ENCODE measurements at places on chromosomes 1 and 21.

- no peak for DNase-seq
Observed at GRCh38 chr21:46442938-46443337, 15.8 kb upstream of the DIP2A start.

GRCh38 chr1:229999004-229999670 is 67.9 kb upstream of the GALNT2 start:
- DNase-seq, result peak; percentile 6

GRCh38 chr1:197799271-197799670 is 24.0 kb upstream of the DENND1B start:
- peak; percentile 85 for DNase-seq

DNA sequence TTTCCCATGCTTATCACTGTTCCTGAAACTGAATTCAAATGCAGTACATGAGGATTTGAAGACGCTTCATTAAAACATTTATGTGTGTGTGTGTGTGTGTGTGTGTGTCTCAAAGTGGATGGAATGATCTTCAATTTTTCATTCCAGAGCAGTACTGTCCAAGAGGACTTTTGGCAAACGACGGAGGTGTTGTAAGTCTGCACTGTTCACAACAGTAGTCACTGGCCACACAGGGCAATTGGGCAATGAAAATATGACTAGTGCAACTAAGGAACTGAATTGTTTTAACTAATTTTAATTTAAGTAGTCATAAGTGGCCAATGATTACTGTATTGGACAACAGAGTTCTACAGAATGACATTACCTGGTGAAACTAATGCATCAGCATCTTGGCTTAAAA is 5.0 kb downstream of the TAF5L start:
- peak; percentile 80 for DNase-seq

DNA sequence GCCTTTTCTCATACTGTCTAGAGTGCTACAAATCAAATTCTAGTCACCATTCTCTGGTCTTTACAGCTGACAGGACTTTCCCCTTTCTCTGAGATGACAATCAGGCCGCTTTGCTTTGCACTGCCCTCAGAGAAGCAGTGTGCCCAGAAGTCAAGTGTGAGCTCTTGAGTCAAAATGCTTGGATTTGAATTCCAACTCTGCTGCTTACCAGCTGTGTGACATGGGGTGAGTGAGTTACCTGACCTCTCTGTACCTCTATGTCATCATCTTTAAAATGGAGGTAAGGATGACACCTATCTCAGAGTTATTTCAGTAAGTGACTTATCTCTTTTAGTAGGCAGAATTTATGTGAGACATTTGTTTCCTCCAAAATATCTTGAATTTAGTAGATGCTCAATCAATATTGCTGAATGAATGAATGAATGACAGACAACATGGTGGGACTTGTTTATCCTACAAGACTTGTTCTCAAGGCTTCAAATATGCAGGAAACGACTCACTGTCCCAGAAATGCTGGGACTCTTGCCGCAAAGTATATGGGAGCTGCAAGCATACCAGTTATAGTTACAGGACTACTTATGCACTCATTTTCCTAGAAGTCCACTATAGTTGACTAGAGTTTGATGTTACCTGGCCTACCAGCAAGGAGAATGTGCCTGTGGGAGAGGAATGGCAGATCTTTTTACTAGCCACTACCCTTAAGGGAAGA is 38.1 kb upstream of the A3GALT2 start:
- no peak for DNase-seq

DNA sequence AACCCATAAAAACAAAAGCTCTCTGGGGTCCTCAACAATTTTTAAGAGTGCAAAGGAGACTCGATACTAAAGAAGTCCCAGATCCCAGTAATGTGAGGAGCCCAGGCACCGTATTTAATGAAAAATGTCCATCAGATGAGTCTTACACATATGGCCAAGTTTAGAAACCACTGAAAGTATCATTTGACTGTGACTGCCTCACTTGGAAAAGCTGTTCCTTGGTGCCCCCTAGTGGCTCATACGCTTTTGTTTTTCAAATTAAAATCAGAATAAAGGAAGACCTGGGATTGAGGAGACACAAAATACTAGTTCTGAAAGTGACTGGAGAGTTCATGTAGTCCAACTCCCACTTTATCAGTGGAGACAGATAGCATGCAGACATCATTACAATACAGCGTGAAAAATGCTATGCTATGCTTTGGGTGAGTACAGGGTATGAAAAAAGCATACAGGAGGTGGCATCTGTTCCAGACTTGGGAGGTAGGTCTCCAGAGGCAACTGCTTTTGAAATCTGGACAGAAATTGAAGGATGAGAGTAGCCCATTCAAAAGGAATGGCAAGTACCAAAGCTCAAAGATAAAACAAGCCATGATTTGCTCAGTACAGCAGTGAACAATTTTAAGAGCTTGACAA is 33.8 kb downstream of the GDAP2 start:
- peak; percentile 74 for DNase-seq

DNA sequence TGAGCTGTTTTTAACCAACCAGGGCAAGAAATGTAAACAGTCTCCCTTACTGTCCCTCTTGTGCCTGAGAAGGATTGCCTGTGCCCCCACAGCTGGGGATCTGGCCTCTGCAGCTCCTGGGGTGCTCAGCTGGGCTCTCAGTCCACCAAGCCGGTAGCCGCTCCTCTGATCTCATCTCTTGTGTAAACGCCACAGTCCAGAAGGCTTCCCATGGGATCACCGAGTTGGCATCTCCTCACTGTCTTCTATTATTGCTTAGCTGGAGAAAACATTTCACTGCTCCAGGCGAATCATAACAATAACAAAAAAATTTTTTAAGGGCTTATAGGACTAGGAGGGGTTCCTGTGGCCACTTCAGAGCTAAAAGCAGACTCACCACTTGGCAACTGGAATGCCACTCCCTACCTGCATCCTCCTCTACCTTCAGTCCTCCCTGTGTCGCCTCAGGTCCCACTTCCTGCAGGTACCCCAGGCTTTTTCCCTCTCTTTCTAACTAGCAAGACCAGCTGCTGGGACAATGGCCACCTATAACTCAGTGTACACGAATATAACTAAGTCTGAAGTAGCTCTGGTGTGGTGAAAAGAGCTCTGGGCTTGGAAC is 75.8 kb downstream of the ATP1A1 start:
- no peak for DNase-seq

DNA sequence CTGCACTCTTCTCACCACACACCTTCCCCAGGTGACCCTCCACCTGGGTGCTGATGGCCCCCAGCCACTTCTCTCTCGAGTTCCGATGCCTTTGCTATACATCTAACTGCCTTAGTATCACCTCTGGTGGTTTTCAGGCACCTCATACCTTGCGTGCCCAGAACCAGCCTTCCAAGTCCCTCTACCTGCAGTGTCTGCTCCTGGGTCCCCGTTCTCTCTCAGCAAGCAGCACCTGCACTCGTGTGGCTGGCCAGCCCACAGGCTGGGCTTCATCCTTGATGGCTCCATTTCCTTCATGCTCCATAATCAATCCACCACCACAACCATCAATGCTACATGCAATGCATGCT is 49.2 kb upstream of the EDN2 start:
- no peak for DNase-seq

GRCh38 chr1:32246888-32247273 is at the start of gene FAM167B:
Gene FAM167B, plus strand, starts transcription at chr1:32247222. Its CDS starts 200 bp downstream, at chr1:32247422.
- peak; percentile 57 for DNase-seq

- no peak for DNase-seq
Observed at GRCh38 chr1:94490556-94490955, 51.0 kb downstream of the F3 start.

- DNase-seq, result no peak
Observed at GRCh38 chr1:53375440-53375839, 47.6 kb upstream of the LRP8 start.

DNA sequence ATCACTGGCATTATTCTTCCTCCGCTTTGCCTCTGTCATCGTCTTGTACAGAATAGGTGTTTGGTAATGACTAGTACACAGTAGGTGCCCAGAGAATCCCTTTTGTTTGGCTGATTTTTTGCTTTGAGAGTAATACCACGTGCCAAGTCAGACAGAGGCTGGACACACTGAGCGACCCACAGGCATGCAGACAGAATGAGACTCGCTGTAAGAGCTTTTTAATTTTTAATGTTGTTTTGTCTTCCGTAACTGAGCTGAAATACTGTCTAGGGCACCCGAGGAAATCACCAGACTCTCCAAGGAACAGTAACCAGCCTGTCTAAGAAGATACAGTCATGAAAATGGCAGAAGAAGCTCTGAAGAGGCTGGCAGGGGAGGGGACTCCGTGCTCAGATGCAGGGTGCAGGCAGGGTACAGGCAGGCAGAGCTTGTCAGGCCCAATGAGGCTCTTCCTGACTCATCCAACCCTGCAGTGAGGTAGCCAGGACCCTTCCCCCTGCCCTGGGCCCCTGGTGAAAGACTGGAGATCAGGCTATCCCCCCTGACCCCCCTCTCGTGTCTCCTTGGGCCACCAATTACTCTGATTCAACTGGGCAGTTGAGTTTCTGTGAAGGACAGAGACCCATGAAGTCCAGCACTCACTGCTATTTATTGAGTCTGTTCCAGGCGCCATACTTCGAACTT is 60.1 kb upstream of the ECE1 start:
- peak; percentile 28 for DNase-seq

DNA sequence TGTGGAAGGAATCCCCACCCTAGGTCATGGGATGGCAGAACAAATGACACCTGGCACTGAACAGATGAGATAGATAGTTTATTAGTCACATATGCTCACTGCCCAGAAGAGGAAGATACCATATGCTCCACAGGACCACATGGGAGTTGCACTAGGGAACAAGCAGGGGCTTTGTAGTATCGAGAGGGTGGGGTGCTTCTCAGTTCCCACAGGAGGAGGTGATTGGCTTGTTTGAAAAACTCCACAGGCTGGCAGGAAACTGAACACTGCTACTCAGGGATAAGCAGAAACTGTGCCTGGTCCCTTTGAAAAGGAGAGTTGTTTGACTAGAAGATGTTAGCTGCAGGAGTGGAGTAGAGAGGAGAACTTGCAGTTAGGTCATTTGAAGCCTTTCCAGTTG is 31.9 kb upstream of the RXRG start:
- DNase-seq, result no peak

GRCh38 chr1:86757272-86757984 is 53.1 kb downstream of the SH3GLB1 start:
- DNase-seq, result peak; percentile 77

- DNase-seq, result peak; percentile 23
Observed at GRCh38 chr1:173353350-173353749, 123.8 kb upstream of the PRDX6 start.

GRCh38 chr1:243495442-243496186 is 239.8 kb downstream of the SDCCAG8 start:
- peak; percentile 61 for DNase-seq

DNA sequence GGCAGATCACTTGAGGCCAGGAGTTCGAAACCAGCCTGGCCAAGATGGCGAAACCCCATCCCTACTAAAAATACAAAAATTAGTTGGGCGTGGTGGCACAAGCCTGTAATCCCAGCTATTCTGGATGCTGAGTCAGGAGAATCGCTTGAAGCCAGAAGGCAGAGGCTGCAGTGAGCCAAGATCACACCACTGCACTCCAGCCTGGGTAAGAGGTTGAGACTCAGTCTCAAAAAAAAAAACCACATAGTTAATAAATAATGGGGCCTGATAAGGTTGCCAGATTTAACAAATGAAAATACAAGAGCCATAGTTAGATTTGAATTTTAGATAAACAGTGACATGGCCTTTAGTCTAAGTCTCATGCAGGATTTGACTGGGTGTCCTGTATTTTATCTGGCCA is 175.7 kb downstream of the ZZZ3 start:
- no peak for DNase-seq

DNA sequence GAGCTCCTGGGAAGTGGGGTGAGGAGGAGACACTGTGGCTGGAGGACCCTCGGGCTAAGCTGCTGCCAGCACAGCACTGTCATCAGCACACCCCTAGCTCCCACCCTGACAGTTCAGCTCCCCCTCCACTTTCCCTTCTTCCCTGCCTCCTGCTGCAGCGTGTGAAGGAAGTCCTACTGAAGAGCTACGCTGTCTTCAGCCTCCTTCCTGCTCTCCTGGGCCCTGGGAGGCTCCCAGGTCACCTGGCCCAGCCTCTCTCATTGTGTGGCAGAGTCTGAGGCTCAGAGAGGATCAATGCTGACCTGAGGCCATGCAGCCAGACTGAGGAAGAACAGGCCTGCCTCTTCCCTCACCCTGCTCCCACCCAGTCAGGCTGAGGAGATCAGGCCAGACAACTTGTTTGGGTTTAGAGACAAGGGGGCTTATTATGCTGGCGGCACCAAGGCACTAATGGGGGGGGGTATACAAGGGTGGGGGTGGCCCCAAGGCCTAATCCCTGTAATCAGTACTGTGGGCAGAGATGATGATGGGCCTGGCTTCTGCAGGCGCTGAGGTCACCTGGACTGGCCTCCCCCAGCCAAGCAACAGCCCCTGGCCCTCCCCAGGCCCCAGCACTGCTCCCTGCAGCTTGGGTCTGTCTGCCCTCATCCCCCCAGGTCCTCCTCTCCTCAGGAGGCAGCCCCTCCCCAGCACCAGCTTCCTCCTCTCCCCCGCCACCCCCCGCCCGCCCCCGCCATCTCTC is 9.1 kb downstream of the NES start:
- DNase-seq, result no peak

GRCh38 chr1:66395202-66396061 is 138.5 kb upstream of the SGIP1 start:
- DNase-seq, result no peak

GRCh38 chr1:40905061-40905460 is 42.9 kb upstream of the CITED4 start:
- no peak for DNase-seq

- DNase-seq, result peak; percentile 67
Observed at GRCh38 chr1:184033711-184034167, 3.8 kb downstream of the COLGALT2 start.

DNA sequence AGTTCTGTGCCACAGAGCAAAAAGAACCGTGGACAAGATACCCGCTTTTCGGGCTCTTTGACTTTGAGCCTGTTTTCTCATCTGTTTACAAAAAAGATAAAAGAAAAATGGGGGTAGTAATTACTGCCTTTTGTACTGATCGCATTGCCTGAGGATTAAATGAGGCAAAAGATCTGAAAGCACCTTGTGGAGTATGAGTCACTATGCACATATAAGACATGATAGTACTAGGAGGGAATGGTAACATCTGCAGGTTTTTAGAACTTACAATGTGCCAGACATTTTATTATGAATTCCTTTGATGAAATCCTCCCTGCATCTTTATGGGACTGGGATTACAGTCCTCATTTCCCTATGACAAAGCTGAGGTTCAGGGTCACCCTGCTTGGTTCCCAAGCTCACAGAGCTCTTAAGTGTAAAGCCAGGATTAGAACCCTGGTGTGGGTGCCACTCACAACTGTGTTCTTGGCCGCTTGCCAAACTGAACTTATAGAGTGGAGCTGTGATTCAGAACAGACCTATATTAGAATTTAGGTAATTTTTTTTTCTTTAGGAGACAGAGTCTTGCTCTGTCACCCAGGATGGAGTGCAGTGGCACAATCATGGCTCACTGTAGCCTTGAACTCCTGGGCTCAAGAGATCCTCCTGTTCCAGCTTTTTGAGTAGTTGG is 1.8 kb downstream of the DISC1 start:
- no peak for DNase-seq

DNA sequence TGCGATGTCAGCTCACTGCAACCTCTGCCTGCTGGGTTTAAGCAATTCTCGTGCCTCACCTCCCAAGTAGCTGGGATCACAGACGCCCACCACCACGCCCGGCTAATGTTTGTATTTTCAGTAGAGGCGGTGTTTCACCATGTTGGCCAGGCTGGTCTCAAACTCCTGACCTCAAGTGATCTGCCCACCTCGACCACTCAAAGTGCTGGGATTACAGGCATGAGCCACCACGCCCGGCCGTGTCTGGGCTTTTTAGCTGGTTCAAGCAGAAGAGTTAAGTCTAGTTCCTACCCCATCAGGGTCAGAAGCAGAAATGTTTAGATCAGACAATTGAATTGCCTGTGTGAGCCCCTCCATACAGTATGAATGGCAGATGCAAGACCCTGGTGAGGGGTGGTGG is 27.7 kb upstream of the RIPK4 start:
- no peak for DNase-seq

Measured in astrocyte (in vitro differentiated cells and primary cell).